Tibial nerve (tissue), 4 donors: ENCODE measurements at places on chromosomes 13 and 19.

- DNase-seq: no peak
Observed at GRCh38 chr19:45508861-45509691, 1.8 kb downstream of the VASP start.

DNA sequence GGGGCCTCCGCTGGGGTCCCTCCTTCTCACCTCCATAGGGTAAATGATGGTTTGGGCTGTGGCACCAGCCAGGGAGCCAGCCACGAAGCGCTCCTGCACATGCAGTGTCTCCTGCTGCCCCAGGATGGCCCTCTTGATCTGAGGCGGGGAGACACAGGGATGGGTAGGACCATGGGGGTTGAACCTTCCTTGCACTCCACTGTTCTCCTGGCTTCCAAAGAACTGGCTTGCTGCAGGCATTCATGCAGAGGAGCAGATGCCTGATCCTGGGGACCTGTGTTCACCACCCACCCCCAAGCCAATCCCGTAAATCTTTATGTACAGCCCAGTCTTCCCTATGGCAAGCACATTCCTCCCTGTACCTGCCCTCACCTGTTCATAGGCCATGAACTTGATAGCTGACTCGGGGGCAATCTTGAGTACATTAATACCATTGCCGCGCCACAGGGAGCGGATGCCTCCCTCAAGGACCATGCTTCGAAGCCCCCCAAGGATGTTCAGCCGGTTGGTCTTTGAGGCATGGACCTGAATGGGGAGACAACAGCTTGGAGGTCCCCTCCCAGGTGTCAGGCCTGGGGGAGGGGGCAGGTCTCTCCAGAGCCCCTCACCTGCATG lies 5.5 kb downstream of the SLC25A23 start:
- DNase-seq: no peak

GRCh38 chr13:81048026-81048461 lies 707.1 kb upstream of the SPRY2 start:
- no peak for DNase-seq

- DNase-seq: no peak
Observed at GRCh38 chr19:45527731-45528130, 20.5 kb downstream of the VASP start.

DNA sequence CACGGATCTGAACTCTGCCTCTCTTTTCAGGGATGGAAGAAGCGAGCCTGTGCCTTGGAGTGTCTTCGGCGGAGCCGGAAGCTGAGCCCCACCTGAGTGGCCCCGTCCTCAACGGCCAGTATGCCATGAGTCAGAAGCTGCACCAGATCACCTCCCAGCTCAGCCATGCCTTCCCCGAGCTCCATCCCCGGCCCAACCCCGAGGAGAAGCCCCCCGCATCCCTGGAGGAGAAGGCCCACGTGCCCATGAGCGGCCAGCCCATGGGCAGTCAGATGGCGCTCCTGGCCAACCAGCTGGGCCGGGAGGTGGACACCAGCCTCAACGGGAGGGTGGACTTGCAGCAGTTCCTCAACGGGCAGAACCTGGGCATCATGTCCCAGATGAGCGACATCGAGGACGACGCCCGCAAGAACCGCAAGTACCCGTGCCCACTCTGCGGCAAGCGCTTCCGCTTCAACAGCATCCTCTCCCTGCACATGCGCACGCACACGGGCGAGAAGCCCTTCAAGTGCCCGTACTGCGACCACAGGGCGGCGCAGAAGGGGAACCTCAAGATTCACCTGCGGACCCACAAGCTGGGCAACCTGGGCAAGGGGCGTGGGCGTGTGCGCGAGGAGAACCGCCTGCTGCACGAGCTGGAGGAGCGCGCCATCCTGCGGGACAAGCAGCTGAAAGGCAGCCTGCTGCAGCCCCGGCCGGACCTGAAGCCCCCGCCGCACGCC lies 71.5 kb downstream of the ZNF536 start:
- no peak for DNase-seq

- no peak for DNase-seq
Observed at GRCh38 chr13:91123456-91124127, 223.9 kb upstream of the MIR17HG start.
